Activated naive CD4-positive, alpha-beta T cell treated with anti-CD3 and anti-CD28 coated beads, Interleukin-2, amount 10 ng/mL, durations not matched to agents 7 days and 5 days (primary cell): ENCODE measurements at places on chromosomes 7 and 10.

DNA sequence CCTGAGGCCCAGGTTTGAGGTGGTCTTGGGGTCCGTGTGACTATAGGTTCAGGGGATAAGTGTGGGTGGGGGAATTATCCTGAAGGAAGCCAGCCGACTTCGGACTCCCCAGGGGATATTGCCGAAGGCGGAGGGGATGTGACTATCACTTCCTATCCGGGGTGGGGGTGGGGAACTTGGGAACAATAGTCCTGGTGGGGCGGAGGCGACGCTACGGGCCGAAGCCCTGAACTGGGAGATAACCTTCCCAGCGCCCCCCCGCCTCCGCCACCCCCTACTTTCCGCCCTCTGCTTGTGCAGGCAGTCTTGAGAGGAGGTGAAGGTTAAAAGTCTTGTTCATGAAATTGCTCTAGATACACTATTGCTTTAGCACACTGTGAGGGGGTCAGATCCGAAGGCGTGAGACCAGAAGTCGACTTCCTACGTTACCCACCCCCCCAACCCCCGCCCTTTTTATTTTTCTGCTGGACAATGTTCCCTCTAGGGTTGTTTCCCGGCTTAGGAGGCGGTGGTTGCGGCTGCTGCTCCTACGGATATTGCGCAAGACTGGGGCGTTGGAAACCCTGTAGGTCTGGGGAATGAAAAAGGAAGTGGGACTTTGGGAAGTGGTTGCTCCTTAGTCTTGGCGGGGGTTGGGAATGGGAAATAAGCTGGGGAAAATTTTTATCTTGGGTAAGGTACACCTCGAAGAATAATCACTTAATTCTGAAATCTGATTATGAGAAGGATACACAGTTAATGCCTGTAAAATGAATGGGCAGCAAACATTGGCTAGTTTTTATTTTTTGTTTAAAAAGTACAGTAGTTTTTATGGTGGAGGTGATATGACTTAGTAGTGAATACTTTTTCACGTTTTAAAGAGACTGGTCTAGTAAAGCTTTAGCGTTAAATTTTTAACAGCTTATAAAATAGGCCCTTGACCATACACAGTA, 1.5 kb downstream of the PTPN12 start:
- peak; percentile 24 for DNase-seq

GRCh38 chr7:28165961-28166955, 14.3 kb downstream of the JAZF1 start:
- no peak for DNase-seq

GRCh38 chr7:92645114-92646061, 55.2 kb upstream of the FAM133B start:
- DNase-seq: no peak

DNA sequence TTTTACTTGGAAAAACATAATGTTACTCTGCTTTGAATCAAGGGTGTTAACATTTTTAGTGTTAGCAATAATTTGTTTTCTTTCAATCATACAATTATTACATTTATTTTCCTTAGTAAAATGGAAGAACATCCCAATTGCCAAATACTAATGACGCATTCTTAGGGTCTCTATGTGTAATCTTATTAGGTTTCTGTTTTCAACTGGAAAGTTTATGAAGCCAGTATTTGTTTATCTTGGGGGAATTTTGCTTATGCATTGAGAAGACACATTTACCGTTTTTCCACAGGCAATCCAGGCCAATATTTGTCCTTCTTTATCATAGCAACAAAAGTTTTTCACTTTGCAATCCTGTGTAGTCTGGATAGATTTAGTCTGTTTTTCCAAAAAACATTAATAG, 134.5 kb downstream of the CPED1 start:
- DNase-seq: no peak

- peak; percentile 74 for DNase-seq
These were observed 72.4 kb upstream of the SP4 start for GRCh38 chr7:21355406-21355874.

GRCh38 chr10:131694168-131694780, 206.5 kb upstream of the PPP2R2D start:
- DNase-seq: no peak

DNA sequence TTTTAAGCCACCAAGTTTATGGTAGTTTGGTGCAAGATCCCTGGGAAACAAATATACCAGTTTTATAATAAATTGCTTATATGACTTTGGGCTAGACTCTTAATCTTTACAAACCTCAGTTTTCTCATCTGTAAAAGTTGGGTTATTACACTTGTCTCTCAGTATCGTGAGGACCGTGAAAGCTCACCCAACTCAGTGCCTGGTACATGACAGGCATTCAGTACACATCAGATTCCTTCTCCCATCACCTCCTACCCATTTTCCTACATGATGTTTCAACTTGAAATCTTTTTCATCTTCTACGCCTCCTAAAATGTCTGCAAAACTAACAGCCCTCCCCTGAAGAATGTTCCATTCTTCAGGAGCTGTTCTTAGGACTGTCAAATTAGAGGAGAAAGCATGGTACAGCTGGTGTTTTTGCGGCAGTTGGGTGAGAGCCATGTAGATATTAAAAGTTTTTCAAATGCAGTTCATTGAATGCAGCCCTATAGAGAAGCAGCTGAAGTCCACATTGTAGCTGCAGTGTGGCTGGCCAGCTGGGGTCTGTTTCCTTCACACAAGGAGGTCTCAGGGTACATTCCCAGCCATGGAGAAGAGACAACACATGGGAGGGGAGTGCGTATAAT, 812.8 kb downstream of the LRMDA start:
- no peak for DNase-seq

DNA sequence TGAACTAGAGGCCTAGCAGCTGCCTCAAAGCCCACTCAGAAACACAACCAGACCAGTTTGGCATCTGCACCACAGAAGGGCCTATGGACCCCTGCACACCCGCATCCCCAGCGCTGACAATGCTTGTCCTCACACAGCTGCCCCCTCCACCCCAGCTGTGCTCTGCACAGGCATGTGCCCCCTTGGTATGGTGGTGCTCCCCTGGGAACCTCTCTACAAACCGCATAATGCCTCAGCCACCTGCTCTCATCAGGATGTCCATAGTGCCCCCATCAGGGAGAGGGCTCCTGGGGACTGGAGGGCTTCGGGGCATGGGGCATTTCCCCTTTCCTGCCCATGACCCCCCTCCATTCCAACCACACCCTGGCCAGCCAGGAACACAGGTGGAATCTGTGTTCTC, 347.5 kb downstream of the GRID1 start:
- DNase-seq: no peak

DNA sequence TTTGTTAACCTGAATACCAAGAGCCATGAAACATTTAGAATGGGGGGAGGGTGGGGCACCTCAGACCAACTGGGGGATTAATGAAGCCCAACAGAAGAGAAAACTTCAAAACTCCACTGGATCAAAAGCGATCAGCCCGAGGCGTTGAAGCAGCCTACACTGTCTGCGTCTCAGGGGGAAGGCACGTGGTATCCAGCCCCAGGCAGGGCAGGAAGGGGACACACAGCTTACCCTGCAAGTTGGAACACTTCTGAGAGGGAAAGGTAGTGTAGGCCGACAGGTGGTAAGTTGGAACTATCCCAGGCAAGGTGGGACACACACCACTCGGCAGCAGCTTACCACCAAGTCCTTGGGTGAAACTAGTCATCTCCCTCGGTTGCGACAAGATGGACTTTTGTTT, 102.9 kb downstream of the TAX1BP1 start:
- no peak for DNase-seq

GRCh38 chr7:39582536-39582935, 16.3 kb downstream of the YAE1 start:
- no peak for DNase-seq

DNA sequence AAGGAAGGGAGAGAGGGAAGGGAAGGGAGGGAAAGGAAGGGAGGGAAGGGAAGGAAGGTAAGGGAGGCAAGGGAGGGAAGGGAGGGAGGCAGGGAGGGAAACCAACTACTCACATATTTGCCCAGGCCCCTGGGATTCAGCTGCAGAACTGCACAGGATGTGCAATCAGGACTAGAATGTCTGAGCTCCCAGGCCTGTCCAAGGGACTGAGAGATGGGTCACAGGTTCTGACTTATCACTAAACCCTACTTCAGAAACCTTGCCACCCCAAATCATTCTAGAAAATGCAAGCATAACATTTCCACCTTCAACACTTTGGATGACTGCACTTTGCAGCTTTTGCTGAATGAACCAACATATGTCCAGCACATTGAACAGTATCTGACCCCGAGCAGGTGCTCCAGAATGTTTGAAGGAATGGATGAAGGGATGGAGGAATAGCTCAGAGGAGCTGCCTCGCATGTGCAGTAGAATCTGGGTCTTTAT, 245.3 kb downstream of the KCNMA1 start:
- DNase-seq: no peak

GRCh38 chr10:127034034-127034633, 128.9 kb downstream of the DOCK1 start:
- no peak for DNase-seq

GRCh38 chr10:7038416-7038815, 372.4 kb downstream of the SFMBT2 start:
- no peak for DNase-seq

GRCh38 chr10:5589661-5590511, 65.1 kb downstream of the CALML3 start:
- DNase-seq: no peak

- no peak for DNase-seq
These were observed 50.0 kb upstream of the FAM20C start for GRCh38 chr7:142248-142941.

DNA sequence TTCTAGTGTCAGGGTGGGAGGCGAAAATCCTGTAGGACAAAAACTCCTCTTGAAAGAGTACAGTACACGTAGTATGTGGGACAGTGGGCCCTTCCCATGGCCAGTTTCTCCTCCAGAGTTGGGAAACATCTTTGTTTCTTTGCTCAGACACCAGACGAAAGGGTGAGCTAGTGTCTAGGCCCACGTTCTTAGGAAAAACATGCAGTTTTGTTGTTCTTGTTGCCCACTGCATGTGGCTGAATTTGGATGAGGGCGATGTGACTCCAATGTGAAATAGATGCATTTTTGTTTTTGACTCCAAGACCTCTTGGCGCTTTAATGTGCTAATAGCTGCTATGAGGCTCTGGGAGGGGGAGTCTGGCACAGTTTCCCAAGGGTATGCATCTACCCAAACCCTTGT, 100.8 kb downstream of the ATXN7L1 start:
- DNase-seq: no peak

DNA sequence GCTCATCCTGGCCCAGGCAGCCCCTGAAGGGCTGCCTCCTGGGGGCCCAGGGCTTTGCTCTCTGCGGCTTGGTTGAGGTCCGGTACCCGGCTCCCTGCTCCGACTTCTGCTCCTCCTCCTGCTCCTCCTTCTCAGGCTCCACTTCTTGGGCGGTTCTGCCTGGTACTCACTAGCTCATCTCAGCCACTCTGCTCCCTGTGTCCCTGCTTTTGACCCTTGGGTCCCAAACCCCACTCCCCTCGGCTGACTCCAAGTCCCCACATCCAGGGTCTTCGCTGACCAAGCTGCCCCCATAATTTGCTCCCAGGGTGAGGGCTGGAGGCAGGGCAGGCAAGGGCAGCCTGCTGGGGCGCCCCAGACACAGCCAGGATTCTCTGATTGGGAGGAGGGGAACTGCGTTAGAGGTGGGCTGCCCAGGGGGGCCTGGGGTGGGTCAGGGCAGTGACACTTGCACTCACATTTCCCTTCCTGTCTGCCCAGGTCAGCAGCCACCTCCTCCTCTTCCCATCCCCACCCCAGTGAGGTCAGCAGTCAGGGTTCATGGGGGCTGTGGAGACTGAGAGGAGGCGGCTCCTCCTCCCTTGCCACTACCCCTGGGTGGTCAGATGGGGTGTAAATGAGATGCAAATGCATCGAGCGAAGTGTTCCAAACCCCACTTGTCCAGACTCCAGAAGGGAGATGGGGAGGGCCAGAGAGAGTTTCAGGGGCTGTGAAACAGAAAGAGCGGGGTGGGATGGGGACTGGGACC, 2.2 kb downstream of the SMARCD3 start:
- no peak for DNase-seq

- no peak for DNase-seq
These were observed 85.8 kb upstream of the JAZF1 start for GRCh38 chr7:28266402-28266801.

DNA sequence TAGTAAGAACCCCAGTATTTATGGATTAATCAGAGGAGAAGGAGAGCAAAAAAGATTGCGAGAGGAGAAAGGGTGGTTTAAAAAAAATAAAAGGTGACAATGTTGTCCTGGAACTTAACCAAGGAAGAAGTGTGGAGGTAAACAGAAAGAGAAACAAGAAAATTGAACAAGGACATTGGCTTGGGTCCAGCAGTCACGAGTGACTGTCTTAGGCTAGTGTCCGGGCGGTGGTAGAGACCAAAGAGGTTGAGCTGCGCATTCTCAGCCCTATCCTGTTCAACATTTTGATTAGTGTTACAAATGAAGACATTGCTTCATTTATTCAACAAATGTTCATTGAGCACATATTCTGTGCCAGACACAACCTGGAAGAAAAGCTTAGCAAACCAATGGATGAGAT, 329.9 kb downstream of the FGFR2 start:
- no peak for DNase-seq

DNA sequence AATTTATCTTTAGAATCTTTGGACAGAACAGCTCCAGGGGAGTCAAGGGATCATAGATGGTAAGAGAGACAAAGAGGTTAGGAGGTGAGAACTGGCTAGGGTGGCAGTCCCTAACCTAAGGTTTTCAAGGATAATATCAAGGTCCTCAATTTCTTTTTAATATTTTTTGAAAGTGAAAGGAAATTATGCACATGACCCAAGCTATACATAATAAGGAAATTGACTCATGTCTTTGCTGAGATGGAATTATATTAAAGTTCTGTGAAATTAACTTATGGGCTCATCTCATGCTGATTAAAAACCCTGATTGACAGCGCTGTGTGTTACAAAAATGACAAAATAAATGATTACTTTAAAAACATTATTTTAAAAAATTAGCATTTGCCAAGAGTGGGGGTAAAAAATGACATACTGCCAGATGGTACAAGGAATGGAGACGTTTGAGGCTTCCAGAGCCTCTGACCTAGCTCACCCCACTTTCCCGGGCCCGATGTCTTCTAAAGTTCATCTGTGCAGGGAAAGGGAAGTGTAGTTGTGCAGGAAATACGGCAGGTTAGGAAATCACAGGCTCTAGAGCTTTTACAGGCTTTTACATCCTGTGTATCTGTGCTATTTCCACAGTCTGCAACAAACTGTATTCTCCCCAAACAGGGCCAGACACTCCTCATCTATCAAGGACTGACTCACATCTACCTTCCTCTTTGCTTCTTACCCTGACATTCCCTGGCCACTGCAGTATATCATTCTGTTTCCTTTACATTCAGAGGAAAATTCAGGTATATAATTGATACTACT, 185.6 kb upstream of the PRSS58 start:
- DNase-seq: no peak

DNA sequence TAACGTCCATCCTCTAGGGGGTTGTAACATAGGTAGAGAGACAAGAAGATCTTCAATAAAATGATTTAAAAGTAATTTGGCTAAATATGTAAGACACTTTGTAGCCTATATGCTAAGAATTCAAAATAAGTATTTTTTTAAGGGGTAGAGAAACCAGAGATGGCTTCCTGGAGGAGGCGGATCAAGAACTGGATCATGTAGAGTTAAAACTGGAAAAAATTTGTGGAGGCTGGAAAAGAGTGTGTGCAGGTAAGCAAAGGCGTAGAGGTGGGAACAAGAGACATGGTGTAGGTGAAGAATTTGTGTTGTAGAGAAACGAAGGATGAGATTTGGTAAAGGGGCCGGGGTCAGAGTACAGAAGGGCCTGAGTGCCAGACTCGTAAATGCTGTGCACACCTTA, 172.6 kb downstream of the TMEM178B start:
- no peak for DNase-seq

GRCh38 chr7:27689591-27690164, 27.0 kb upstream of the HIBADH start:
- peak; percentile 33 for DNase-seq

GRCh38 chr10:3272300-3272699, 99.7 kb upstream of the PITRM1 start:
- DNase-seq: no peak

GRCh38 chr7:80386686-80387085, 125.2 kb downstream of the GNAT3 start:
- DNase-seq: no peak
